CD4-positive, alpha-beta T cell treated with Interleukin-2 at 100 ng/mL for 4 hours (primary cell): ENCODE measurements at places on chromosomes 6 and 20.

GRCh38 chr20:41509316-41510200 is 108.6 kb downstream of the CHD6 start:
- no peak for DNase-seq

DNA sequence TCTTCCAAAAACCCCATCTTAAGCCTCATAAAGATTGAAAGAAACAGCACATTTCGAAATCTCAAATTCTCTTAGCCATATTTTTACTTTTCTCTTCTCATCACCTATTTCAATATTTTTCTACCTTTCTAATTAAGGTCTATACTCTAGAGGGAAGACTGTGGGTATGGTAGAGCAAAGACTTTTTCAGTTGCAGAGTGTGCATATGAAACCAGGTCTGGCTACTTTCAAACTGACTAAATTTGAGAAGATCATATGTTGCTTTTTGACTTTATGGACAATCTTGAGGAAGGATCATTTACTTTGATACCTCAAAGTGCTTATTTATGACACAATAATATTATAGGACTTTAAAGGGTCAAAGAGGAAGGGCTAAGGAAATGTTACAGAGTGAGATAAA is 20.7 kb downstream of the FILIP1 start:
- no peak for DNase-seq

- no peak for DNase-seq
These were observed 557.3 kb downstream of the CD109 start for GRCh38 chr6:74253261-74253660.

- DNase-seq: no peak
These were observed 117.4 kb upstream of the SOX4 start for GRCh38 chr6:21476112-21476511.

GRCh38 chr6:162701551-162701950 is 26.0 kb downstream of the PRKN start:
- no peak for DNase-seq

GRCh38 chr6:32912951-32913350 is 27.9 kb downstream of the HLA-DMB start:
- DNase-seq: no peak

- no peak for DNase-seq
These were observed 4.1 kb upstream of the PREX1 start for GRCh38 chr20:48831718-48832404.

DNA sequence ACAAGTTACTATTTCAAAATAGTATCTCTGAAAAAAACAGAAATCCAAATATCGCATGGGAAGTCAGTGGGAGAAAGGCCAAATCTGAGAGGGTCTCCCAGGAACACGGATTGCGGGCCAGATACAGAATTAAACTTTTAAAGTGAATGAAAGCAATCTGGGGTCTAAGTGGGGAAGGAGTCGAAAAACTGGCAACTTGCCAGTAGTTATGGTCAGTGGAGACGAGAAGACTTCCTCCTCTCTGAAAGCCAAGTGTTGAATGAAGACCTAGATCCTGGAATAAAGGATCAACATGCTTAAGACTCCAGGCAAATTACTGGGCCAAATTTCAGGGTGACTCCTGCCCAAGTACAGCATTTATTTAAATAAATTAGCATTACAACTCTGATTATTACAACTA is 123.6 kb downstream of the BFSP1 start:
- DNase-seq: no peak

- no peak for DNase-seq
These were observed 424.4 kb upstream of the MARCKS start for GRCh38 chr6:113432521-113433334.

DNA sequence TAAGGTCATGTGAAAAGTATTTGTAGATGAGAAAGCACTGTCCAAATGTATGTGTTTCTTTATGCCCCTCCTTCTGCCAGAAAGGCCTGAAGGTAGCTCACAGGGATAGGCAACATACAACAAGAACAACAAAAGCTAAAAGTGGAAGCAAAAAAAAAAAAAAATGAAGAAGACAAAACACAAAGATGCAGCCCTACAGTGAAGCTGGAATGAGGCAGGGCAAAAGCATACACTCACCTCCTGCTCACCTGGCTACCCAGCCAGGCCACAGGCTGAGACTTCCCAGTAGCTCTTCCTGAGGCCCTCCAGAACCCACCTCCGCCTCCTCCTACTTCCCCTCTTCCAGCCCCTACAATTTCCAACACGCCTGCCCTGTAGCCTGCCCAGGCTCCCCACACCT is 2.4 kb downstream of the UNC5CL start:
- DNase-seq: no peak

- no peak for DNase-seq
These were observed 94.0 kb upstream of the MCHR2 start for GRCh38 chr6:100088009-100088408.

- no peak for DNase-seq
These were observed 5.6 kb downstream of the BAG2 start for GRCh38 chr6:57177545-57178265.

GRCh38 chr20:38196592-38196991 is 31.5 kb upstream of the TGM2 start:
- DNase-seq: no peak

DNA sequence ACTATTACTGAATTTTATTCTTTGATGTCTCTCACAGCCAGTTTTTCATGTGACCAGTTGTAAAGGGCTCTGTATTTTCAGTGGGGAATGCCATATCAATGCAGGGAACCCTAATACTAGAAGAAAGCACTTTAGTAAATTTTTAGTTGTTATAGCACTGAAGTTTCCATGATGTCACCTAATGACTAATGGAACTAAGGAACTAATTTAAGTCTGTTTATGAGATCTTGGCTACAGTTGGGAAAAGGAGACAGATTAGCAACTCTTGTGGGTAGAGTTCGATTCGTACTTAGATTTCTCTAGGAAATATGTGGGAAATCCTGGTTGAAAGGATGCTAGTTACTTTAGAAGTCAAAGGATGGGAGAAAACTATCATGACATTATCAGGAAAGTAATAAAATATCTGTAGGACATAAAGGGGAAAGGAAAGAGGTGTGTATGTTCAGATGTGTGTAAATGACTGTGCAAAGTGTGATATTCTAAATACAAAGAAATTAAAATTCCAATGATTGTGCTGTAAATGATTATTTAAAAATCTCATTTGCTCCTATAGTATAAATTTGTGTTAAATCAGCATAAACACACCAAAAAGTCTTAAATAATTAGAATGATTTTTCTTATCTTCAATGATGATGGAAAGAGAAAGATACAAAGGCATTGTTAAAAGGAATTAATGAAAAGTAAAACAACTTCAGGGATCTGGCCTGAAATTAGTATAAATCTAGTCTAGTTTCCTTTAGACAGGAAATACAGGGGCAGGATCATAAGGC is 103.4 kb downstream of the LRRC1 start:
- DNase-seq: no peak

DNA sequence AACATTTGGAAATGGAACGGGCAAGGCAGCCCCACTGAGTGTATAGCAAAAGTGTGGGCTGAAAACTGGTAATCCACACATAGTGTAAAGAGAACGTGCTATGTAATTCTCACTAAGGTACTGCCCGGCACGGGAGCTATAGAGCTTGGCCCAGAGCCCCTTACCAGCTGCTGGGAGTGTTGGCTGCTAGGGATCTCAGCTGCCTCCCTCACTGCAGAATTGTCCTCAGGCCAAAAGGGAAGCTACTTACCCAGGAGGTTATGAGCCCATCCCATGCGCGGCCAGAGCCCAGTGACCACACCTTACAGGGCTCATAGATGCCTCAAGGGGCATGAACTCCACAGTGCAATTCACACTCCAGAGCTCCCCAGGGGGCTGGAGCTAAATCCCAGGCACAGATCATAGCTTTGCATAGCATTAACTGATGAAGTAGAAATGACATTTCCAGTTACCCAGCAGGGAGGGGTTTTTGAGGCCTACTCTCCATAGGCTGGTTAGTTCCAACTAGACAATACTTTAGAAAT is 56.8 kb downstream of the LINC00237 start:
- DNase-seq: no peak

DNA sequence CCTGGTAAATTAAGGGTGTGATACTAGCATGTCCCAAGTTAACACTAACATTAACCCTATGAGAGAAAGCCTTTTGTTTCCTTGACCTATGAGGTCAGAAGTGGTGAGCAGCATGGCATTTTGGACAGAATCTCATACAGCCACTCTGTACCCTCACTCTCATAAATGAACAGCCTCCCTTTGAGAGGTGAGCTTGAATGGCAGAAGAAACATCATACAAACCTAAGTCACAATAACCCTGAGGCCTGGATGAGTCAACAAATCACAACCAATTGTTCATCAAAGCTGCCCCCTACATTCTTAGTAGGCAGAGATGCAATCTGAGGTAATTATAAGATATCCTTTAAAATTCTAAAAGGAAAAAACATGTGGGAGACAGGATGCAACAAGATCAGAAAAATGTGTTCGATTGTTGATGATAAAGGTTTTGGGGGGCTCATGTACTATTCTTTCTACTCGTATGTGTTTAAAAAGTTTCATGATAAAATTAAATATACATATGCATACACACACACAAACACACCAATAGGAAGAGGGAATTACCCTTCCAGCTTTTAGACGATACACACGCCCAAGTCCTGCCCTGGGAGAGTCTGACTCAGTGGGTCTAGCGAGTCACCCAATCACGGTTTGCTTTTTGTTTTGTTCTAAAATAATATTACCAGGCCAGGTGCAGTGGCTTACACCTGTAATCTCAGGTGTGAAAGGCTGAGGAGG is 117.3 kb downstream of the ARHGAP18 start:
- DNase-seq: no peak

- no peak for DNase-seq
These were observed 45.9 kb downstream of the CCDC170 start for GRCh38 chr6:151539506-151540268.

- DNase-seq: no peak
These were observed 286.1 kb downstream of the SYNE1 start for GRCh38 chr6:152351110-152351509.

- DNase-seq: no peak
These were observed 110.6 kb upstream of the TENT5A start for GRCh38 chr6:81863123-81863522.

DNA sequence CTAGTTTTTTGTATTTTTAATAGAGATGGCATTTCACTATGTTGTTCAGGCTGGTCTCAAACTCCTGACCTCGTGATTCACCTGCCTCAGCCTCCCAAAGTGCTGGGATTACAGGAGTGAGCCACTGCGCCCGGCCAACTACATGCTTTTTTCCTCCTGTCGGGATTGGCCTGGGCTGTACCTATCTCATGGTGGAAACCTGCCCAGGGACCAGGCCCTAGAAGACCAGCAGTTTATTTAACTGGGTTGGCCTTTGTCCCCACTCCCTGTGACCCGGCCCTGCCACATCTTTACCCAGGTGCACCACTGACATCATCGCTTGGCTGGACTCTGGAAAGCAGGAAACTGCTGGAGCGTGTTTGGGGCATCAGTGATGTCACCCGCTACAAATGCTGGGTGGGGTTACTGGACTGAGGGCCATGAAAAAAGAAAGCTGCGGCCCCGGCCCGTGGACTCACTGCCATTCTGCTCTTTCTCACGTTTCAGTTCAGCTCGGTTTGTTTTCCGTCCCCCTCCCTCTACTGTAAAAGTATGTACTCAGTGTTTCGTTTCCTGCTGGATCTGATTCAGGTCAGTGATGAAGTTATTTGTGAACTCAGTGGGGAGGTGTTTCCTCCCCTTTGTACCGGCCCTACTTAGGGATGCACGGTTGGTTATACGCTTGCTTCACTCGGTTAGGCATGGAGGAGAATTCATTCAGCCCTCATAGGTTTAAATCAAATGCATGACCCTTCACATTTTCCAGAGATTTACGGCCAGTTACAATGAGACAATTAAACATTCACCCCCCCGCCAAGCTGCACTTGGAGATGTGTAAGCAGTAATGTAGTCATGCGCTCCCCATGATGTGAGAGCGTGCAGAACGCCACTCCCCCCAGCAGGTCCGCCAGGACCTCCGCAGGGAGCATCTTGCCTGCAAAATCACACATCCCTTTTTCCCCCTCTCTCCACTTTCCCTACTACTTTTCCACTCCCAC is 179.3 kb downstream of the MTHFD1L start:
- DNase-seq: no peak

- no peak for DNase-seq
These were observed 10.5 kb downstream of the STMN3 start for GRCh38 chr20:63642527-63643247.

GRCh38 chr6:139820210-139820609 is 445.8 kb upstream of the CITED2 start:
- DNase-seq: no peak

DNA sequence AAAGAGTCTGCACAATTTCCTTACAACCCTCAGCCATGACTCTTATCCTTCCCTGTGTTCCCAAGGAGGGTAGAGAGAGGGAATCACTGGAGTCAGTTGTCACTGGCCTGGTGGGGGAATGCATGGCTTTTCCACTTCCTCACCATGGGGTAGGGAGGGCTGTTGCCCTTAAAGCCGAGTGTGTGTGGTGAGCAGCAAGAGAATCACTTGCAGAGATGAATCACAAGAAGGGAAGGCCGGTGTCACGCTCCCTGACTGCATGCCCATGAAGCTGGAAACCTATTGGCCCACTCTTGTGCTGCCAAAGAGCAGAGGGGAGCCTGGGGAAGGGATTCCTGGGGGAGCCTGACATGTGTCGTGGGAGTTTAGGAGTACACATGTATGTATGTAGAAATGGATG is 18.1 kb upstream of the BMP6 start:
- no peak for DNase-seq

- DNase-seq: no peak
These were observed 1.2 kb downstream of the TRDN start for GRCh38 chr6:123635567-123635966.

- DNase-seq: no peak
These were observed 80.8 kb upstream of the PHACTR1 start for GRCh38 chr6:12635813-12636212.

GRCh38 chr6:87154641-87154992 is 748 bp upstream of the ZNF292 start:
- DNase-seq: no peak

DNA sequence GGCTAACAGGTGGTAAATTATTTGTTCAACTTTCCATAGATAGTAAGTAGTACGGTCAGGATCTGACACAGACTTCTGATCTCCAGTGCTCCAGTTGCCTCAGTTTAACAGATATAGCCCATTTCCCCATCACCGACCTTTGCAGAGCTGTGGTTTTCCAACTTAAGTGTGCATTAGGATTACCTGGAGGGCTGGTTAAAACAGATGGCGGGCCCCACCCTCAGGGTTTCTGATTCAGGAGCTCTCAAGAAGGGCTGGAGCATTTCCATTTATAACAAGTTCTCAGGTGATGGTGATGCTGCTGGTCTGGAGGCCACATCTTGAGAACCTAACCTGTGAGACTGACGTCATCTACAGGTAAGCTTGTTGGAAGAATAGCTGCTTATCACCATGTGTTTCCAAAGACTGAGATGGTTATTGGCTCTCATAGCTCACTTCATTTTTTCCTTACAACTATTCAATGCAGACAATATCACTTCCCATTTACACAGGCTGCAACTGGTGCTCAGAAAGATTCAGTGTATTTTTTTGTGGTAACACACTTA is 360.1 kb upstream of the CHD6 start:
- no peak for DNase-seq

DNA sequence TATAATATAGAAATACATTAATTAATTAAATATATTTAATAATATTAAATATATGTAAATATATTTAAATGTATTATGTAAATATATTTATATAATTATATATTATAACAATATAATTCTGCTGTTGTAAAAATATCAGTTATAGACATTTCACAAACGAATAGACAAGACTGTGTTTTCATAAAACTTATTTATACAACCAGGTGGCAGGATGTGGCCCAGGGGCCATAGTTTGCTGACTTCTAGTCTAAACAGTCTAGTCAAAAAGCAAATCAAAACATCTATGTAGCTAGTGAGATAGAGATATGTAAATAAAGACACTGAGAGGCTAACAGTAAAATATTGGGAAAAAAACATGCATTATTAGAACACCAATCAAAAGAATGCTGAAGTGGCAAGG is 136.4 kb downstream of the TBXT start:
- DNase-seq: no peak
